ENCODE measurements at places on chromosomes 4 and X. TPM values are rescaled to one million over a fixed set of nuclear protein-coding genes. Genes with fewer than 3 reads are reported as not detected.

DNA sequence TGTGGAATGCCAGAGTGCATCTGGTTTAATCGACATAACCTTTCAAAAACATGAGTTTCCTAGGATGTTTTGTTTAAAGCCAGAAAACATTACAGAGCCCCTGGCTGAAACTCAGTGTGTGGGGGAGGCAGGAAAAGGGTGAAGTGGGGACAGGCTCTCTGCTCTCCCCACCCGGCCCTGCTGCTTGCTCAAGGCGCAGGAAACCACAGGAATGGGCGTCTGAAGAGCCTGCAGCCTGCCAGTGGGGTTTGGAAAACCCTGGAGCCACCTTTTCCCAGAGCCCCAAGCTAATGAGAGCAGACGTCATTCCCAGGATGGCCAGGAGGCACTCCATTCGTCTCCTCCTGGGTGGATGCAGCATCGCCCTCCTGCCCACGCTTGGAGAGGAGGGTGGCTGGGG lies 240.6 kb downstream of the AFAP1 start:
- peak; percentile 47 for DNase-seq
- H3K27ac ChIP-seq, result peak overlapping the region; percentile 68
- H3K4me3 ChIP-seq, result no peak overlapping the region
- no peaks in the 10 kb centered on the region for H3K27me3 ChIP-seq
- peaks cover 4% of the 10 kb centered on the region for H3K4me1 ChIP-seq
- no peaks in the 10 kb centered on the region for H3K36me3 ChIP-seq

DNA sequence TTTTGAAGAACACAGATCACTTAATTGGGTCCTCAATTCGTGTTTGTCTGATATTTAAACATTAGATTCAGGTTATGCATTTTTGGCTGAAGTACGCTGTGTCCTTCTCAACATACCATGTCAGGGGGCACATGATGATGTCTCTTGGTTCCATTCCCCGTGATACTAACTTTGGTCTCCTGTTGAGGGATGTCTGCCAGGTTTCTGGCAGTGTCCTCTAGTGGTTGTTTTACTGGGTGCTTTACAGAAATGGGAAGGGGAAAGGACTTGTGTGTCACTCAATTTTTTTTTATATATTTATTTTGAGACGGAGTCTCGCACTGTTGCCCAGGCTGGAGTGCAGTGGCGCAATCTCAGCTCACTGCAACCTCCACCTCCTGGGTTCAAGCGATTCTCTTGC lies 58.2 kb downstream of the WWC2 start:
- H3K27ac ChIP-seq, result no peak overlapping the region
- no peak overlapping the region for H3K4me3 ChIP-seq
- no peak for DNase-seq
- H3K4me1 ChIP-seq, result no peaks in the 10 kb centered on the region
- no peaks in the 10 kb centered on the region for H3K27me3 ChIP-seq

GRCh38 chr4:173243321-173243720 lies 74.7 kb downstream of the GALNT7 start:
- no peaks in the 10 kb centered on the region for H3K4me1 ChIP-seq
- no peak overlapping the region for H3K4me3 ChIP-seq
- no peaks in the 10 kb centered on the region for H3K36me3 ChIP-seq

DNA sequence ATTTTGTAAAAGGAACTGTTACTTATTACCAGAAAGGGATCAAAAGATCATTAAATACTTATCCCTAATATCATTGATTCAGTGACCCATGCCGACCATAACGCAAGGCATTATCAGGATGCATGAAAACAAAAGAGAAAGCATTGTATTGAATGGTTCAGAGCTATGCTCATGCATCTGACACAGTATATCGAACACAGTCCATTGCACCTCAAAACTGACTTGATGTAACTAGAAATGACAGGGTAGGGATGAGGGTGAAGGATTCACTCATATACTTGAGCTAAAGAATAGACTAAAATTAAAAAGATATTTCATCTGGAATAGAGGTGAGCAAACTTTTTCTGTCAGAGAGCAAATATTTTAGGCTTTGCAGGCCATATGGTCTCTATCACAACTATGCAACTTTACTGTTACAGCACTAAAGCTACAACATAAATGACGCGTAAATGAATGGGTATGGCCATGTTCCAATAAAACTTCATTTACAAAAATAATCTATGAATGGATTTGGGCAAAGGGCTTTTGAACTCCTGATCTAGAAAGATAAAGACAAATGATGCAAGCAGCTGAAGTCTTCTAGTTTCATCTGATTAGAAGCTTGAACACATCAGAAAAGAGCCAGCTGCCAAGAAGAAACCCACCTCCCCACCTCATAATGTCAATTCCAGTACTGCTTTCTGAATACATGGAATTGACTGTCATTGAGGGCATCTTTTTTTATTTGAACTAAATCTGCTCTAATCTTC lies 12.9 kb upstream of the SPP1 start:
- no peaks in the 10 kb centered on the region for H3K27me3 ChIP-seq
- no peaks in the 10 kb centered on the region for H3K4me1 ChIP-seq
- DNase-seq, result no peak
- H3K36me3 ChIP-seq, result no peaks in the 10 kb centered on the region
- H3K27ac ChIP-seq, result no peak overlapping the region

DNA sequence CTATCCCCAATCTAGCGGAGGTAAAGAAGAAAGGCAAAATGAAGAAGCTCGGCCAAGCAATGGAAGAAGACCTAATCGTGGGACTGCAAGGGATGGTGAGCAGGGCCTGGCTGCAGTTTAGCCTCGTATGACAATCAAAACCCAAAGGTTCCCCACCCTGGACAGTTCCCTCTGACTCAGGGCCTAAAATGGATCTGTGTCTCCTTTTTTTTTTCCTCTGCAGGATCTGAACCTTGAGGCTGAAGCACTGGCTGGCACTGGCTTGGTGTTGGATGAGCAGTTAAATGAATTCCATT lies 986 bp downstream of the HDAC6 start:
- H3K4me1 ChIP-seq, result no peaks in the 10 kb centered on the region

DNA sequence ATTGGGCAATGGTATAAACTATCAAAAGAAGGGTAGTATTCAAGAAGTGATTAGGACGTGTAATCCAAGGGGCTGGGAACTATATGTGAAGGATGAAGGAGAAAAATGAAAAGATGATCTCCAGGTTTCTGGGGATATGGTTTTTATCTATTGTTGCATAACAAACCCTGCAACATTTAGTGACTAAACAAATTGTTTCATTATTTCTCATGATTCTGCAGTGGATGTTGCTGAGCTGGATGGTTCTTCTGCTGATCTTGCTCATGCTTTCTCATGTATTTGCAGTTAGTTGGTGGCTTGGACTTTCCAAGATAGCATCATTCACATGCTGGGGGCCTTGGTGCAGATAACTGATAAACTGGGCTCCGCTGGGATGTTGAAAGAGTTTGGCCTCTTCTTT lies 29.1 kb downstream of the PHOX2B start:
- H3K4me3 ChIP-seq, result no peak overlapping the region
- H3K27me3 ChIP-seq, result no peaks in the 10 kb centered on the region
- H3K36me3 ChIP-seq, result no peaks in the 10 kb centered on the region
- DNase-seq, result no peak

- DNase-seq, result no peak
- H3K27ac ChIP-seq, result peak overlapping the region; percentile 99
- no peaks in the 10 kb centered on the region for H3K27me3 ChIP-seq
- peaks cover 7% of the 10 kb centered on the region for H3K4me1 ChIP-seq
- no peaks in the 10 kb centered on the region for H3K36me3 ChIP-seq
- H3K4me3 ChIP-seq, result peak overlapping the region; percentile 82
Observed at GRCh38 chr4:1713003-1713851, 1.1 kb upstream of the SLBP start.

DNA sequence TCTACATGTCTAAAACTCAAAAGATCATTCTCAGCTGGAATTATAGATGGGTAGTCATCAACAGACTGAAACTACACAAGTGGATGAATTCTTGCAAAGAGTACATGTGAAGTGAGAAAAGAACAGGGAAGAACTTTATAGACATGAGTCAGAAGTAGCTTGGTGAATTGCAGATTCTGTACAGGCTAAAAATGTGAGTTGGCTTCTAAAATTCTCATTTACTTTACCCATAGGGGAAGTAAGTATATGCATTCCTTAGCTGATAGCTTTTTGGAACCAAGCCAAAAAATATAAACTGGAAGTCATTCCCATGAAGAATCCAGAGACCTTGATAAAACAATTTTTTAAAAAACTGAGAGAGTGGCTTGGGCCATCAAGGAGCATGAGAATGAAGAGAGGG lies 584.2 kb upstream of the FTHL17 start:
- no peak overlapping the region for H3K27ac ChIP-seq
- no peaks in the 10 kb centered on the region for H3K4me1 ChIP-seq
- no peaks in the 10 kb centered on the region for H3K36me3 ChIP-seq
- peaks cover 7% of the 10 kb centered on the region for H3K27me3 ChIP-seq

GRCh38 chr4:113080050-113080449 lies 30.6 kb downstream of the ANK2 start:
- no peak for DNase-seq
- no peak overlapping the region for H3K27ac ChIP-seq
- H3K27me3 ChIP-seq, result no peaks in the 10 kb centered on the region
- no peak overlapping the region for H3K4me3 ChIP-seq
- no peaks in the 10 kb centered on the region for H3K4me1 ChIP-seq
- no peaks in the 10 kb centered on the region for H3K36me3 ChIP-seq

Gene TKTL2
- total RNA-seq, result not detected

Gene SGMS2
- 47.2 TPM for total RNA-seq

Gene CXCL8
- 33.7 TPM for total RNA-seq

Gene GC
- not detected for total RNA-seq

Gene IL15
- total RNA-seq, result 5.1 TPM

Gene CLTRN
- total RNA-seq, result 0.59 TPM

Gene GYPA
- not detected for total RNA-seq

Measured in breast epithelium (tissue), 4 donors.